Naive thymus-derived CD8-positive, alpha-beta T cell (primary cell): ENCODE measurements at places on chromosomes 16 and 17. TPM values are rescaled to one million over a fixed set of nuclear protein-coding genes. Genes with fewer than 3 reads are reported as not detected.

FBXW10 gene
- total RNA-seq, result not detected

DNA sequence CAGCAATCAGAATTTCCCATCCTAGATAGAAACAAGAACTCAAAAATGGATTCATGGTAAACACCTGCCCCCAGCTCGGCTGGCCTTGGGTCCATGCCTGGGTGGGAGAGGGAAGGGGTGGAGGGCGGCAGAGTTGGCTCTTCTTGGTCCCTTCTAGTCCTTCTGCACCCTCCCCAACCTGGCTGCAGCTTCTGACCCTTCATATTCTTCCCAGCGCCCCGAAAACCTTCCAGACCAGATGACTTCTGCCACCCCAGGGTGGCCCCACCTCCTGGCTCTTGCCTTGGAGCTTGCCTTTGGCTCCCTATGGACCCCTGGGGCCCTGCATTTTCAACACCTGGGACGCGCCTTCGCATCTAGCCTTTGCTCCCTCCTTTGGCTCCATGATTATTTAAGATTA, 5.4 kb upstream of the GJD3 start:
- no peak overlapping the region for H3K4me3 ChIP-seq
- H3K27ac ChIP-seq, result no peak overlapping the region
- peaks cover 3% of the 10 kb centered on the region for H3K4me1 ChIP-seq
- H3K36me3 ChIP-seq, result no peaks in the 10 kb centered on the region

CDYL2 gene
- total RNA-seq, result 14.2 TPM

IRF8 gene
- total RNA-seq, result 17.6 TPM

HIRIP3 gene
- 16.6 TPM for total RNA-seq

DNA sequence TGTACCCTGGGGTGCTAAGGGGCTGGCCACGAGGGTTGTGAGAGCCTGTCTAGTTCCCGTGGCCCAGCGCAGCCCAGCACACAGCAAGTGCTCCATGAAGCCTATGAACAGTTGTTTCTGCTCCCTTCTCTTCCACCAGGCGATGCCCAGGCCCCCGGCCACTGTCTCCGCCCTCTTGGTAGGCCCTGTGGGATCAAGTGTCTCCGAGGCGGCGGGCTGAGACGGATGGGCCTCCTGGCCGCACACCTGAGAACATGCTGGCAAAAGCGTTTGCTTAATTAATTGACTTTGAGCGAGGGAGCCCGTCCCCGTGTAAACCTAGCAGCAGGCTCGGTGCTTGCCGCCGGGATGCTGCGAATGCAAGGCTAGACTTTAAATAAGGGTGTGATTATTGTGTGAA, 129.7 kb upstream of the GSE1 start:
- no peak for DNase-seq
- H3K4me1 ChIP-seq, result peaks cover 12% of the 10 kb centered on the region
- no peak overlapping the region for H3K27ac ChIP-seq
- no peaks in the 10 kb centered on the region for H3K36me3 ChIP-seq
- no peak overlapping the region for H3K4me3 ChIP-seq
- no peaks in the 10 kb centered on the region for H3K27me3 ChIP-seq

DNA sequence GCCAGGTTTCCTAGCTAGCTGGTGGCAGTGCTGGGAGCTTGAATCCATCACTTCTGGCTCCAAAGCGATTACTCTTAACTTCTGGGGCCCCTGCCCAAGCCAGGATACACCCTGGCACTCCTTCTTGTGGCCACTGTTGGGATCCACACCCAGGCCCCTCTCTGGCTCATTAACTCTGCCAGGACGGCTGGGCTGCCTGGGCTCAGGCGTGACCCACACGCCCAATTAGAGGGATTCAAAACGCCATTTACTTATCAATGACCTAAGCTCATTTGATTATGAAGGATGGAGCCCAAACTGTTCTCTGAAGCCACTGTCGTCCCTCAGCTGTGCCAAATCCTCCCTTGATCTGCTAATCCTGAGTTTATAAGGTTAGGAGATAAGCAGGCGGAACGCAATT, 79.7 kb upstream of the BRD7 start:
- no peaks in the 10 kb centered on the region for H3K4me1 ChIP-seq
- H3K27me3 ChIP-seq, result no peaks in the 10 kb centered on the region
- H3K27ac ChIP-seq, result no peak overlapping the region
- no peak for DNase-seq

GGT6 gene
- total RNA-seq, result not detected

DNA sequence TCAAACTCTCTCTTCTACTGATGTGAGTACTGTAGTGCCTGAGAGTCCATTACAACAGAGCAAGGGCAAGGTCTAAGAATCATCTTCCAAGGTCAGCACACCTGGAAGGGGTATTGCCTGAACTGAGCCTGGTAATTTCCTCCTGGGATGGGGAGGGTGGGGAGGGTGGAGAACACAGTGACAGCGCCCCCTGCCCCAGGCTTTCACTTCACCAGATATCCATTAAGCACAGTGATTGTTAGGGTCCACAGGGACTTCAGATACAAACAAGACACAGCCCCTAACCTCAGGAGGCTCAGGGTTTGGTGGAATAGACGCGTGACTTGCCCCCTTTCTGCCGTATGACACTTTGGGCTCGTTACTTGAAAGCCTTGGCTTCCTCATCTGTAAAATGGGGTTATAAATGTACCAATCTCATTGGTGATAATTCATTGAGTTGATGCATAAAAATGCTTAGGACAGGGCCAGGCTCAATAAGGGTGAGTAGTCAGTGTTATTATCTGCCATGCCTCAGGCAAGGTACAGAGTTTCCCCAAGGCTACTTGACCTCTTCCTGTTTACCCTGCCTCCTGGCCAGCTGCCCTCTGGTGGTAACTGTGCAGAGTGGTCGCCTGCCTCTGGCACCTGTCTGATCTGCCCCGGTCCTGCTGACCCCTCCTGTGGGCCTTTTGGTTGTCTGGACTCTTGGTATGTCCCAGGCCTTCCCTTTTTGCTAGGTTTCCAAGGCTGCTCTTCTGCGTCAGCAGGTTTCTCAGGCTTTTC, 13.1 kb upstream of the BRD7 start:
- H3K4me3 ChIP-seq, result no peak overlapping the region
- DNase-seq, result no peak
- no peaks in the 10 kb centered on the region for H3K4me1 ChIP-seq

NARF gene
- 70.1 TPM for total RNA-seq

GRCh38 chr17:80381416-80381923, 33.5 kb upstream of the ENDOV start:
- peaks cover 54% of the 10 kb centered on the region for H3K36me3 ChIP-seq
- no peak overlapping the region for H3K4me3 ChIP-seq
- H3K27me3 ChIP-seq, result no peaks in the 10 kb centered on the region
- no peak for DNase-seq

LGALS9B gene
- not detected for total RNA-seq

DNA sequence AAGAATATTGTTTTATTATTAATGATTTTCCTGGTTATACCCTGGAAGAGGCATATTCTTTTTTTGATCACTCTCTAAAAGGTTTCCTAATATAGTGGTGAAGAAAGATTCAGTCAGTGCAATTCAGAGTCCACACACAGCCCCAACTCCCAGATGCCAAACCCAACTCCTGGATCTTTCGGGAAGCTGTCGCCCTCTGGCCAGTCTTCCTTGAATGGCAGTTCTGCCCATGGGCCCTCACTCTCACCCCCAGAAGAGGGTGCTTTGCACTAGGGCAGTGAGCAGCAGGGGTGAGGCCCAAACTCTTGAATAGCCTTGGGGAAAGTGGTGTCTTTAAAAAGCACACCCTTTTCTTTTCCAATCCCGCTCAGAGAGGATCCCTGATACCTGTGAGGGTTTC, 11.0 kb downstream of the KRT32 start:
- H3K27me3 ChIP-seq, result no peaks in the 10 kb centered on the region
- no peaks in the 10 kb centered on the region for H3K36me3 ChIP-seq
- H3K4me1 ChIP-seq, result peaks cover 3% of the 10 kb centered on the region
- H3K27ac ChIP-seq, result no peak overlapping the region
- no peak overlapping the region for H3K4me3 ChIP-seq

DNA sequence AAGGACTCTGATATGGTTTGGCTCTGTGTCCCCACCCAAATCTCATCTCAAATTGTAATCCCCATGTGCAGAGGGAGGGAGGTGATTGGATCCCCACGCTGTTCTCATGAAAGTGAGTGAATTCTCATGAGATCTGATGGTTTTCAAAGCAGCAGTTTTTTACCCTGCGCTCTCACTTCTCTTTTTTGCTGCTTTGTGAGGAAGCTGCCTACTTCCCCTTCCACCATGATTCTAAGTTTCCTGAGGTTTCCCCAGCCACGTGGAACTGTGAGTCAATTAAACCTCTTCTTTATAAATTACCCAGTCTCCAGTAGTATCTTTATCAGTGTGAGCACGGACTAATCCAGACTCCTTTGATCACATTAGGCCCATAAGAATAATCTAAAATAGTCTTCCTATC, 719.7 kb upstream of the CDH8 start:
- no peak overlapping the region for H3K27ac ChIP-seq
- no peak for DNase-seq
- no peaks in the 10 kb centered on the region for H3K4me1 ChIP-seq
- H3K27me3 ChIP-seq, result no peaks in the 10 kb centered on the region
- no peaks in the 10 kb centered on the region for H3K36me3 ChIP-seq

GRCh38 chr17:3378321-3378720, 7.8 kb downstream of the OR3A2 start:
- H3K4me1 ChIP-seq, result no peaks in the 10 kb centered on the region
- no peak for DNase-seq
- H3K4me3 ChIP-seq, result no peak overlapping the region
- no peak overlapping the region for H3K27ac ChIP-seq
- H3K27me3 ChIP-seq, result peaks cover 17% of the 10 kb centered on the region

DNA sequence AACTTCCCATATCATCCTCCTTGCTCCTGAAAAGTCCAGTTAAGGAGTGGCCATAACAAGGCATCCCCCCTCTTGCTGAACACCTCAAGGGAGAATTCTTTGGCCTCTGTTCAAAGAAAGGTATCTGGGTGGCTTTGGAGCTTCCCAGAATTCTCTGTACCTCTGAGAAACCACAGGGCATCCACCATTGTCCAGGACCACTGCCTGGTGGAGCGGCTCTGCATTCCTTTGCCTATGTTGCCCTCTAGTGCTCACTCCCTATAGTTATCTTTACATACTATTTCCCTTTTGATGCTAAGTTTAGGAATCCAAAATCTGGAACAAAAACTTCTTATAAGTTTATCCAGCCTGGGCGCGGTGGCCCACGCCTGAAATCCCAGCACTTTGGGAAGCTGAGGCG, 30.3 kb downstream of the CHD9NB start:
- H3K27ac ChIP-seq, result no peak overlapping the region
- no peak overlapping the region for H3K4me3 ChIP-seq
- H3K4me1 ChIP-seq, result no peaks in the 10 kb centered on the region
- H3K27me3 ChIP-seq, result peaks cover 5% of the 10 kb centered on the region
- no peaks in the 10 kb centered on the region for H3K36me3 ChIP-seq

VAC14 gene
- total RNA-seq, result 44.9 TPM

DNA sequence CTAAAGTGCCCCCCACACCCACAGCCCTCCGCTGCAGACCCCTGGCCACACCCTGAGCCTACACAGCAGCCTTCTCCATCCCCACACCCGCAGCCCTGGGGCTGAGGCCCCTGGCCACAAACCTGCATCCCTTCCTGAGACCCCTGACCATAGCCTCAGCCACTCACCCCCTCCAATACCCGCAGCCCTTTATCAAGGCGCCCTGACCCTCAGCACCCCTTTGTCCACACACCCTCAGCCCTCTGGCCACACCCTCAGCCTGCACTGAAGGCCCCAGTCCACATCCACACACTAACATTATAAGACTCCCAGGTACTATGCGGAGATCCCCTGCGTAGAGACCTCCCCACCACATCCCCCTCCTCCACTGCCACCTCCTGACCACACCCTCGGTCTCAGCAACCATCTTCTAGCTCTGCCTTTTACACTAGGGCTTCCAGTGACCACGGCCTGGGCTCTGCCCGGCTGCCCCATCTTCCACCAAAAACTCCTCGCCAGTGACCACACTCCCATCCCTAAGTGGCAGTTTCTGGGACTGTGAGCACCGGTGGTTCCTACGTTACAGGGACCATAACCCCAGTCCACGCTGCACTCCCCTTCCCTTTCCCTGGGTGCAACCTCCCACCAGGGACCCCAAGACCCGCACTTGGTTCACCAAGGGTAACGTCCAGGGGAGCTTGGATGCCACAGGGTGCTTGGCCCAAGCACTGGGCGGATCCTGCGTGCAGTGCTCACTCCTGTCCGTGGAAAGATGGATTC, 818 bp downstream of the TPPP3 start:
- H3K36me3 ChIP-seq, result no peaks in the 10 kb centered on the region
- peaks cover 44% of the 10 kb centered on the region for H3K27me3 ChIP-seq
- DNase-seq, result no peak
- no peak overlapping the region for H3K27ac ChIP-seq
- H3K4me3 ChIP-seq, result peak overlapping the region; percentile 57

DNA sequence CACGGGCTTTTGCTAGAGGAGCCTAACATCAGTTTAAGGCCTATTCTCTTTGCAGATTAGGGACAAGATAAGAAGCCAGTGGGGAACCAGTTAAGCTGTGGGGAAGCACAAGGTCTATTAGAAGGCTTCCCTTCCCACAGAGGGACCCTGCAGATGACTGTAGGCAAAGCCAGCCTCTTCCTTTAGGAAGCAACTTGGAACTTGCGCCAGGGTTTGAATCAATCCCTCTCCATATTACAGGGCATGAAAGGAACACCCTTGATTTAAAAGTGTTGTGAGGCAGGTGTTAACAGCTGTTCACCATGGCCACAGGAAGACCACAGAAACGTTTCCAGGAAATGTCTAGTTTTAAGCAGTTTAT, 77.3 kb downstream of the RPTOR start:
- H3K4me1 ChIP-seq, result peaks cover 35% of the 10 kb centered on the region
- DNase-seq, result no peak
- H3K36me3 ChIP-seq, result peaks cover 21% of the 10 kb centered on the region
- no peak overlapping the region for H3K27ac ChIP-seq

GRCh38 chr17:27995554-27995953, 46.9 kb upstream of the NLK start:
- no peak overlapping the region for H3K4me3 ChIP-seq
- no peak for DNase-seq
- H3K36me3 ChIP-seq, result no peaks in the 10 kb centered on the region
- H3K27ac ChIP-seq, result no peak overlapping the region
- H3K4me1 ChIP-seq, result no peaks in the 10 kb centered on the region

GRCh38 chr16:3659251-3659650, 4.8 kb downstream of the DNASE1 start:
- no peak overlapping the region for H3K4me3 ChIP-seq
- no peaks in the 10 kb centered on the region for H3K4me1 ChIP-seq
- H3K27me3 ChIP-seq, result no peaks in the 10 kb centered on the region
- no peaks in the 10 kb centered on the region for H3K36me3 ChIP-seq
- peak overlapping the region; percentile 33 for H3K27ac ChIP-seq

SNX20 gene
- 42.8 TPM for total RNA-seq

- no peaks in the 10 kb centered on the region for H3K36me3 ChIP-seq
- no peak overlapping the region for H3K4me3 ChIP-seq
- H3K4me1 ChIP-seq, result peaks cover 11% of the 10 kb centered on the region
- H3K27ac ChIP-seq, result no peak overlapping the region
- no peak for DNase-seq
Measured at GRCh38 chr16:22787466-22788192, 26.3 kb upstream of the HS3ST2 start.

- H3K27me3 ChIP-seq, result no peaks in the 10 kb centered on the region
- H3K4me3 ChIP-seq, result peak overlapping the region; percentile 42
- H3K36me3 ChIP-seq, result no peaks in the 10 kb centered on the region
- DNase-seq, result no peak
- H3K4me1 ChIP-seq, result peaks cover 72% of the 10 kb centered on the region
Measured at GRCh38 chr17:35073183-35073790, 9.8 kb upstream of the RFFL start.

NEUROD2 gene
- not detected for total RNA-seq

GRCh38 chr16:28932339-28933141, 769 bp downstream of the CD19 start:
- peaks cover 28% of the 10 kb centered on the region for H3K4me1 ChIP-seq
- no peaks in the 10 kb centered on the region for H3K27me3 ChIP-seq
- peak overlapping the region; percentile 8 for H3K27ac ChIP-seq
- no peak for DNase-seq
- peak overlapping the region; percentile 41 for H3K4me3 ChIP-seq
